ENCODE measurements at places on chromosomes 12 and 14. TPM values are rescaled to one million over a fixed set of nuclear protein-coding genes. Genes with fewer than 3 reads are reported as not detected.

- no peaks in the 10 kb centered on the region for H3K36me3 ChIP-seq
- H3K27ac ChIP-seq = no peak overlapping the region
- H3K4me1 ChIP-seq = no peaks in the 10 kb centered on the region
- no peak overlapping the region for H3K4me3 ChIP-seq
- H3K27me3 ChIP-seq = no peaks in the 10 kb centered on the region
These were observed 16.7 kb upstream of the CRY1 start for GRCh38 chr12:107109726-107110719.

DNA sequence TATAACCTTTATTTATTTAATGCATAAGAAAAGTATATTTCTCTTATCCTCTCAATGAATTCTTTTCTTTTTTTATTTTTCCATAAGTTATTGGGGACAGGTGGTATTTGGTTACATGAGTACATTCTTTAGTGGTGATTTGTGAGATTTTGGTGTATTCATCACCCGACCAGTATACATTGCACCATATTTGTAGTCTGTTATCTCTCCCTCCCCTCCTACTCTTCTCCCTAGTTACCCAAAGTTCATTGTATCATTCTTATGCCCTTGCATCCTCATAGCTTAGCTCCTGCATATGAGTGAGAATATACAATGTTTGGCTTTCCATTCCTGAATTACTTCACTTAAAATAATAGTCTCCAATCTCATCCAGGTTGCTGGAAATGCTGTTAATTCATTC is 1900.0 kb upstream of the SEL1L start:
- no peaks in the 10 kb centered on the region for H3K27me3 ChIP-seq
- H3K27ac ChIP-seq = no peak overlapping the region
- H3K4me1 ChIP-seq = no peaks in the 10 kb centered on the region

- H3K27ac ChIP-seq = no peak overlapping the region
- H3K36me3 ChIP-seq = no peaks in the 10 kb centered on the region
- no peaks in the 10 kb centered on the region for H3K27me3 ChIP-seq
- no peak overlapping the region for H3K4me3 ChIP-seq
- no peak for DNase-seq
These were observed 296.5 kb downstream of the ERC1 start for GRCh38 chr12:1287446-1287975.

DNA sequence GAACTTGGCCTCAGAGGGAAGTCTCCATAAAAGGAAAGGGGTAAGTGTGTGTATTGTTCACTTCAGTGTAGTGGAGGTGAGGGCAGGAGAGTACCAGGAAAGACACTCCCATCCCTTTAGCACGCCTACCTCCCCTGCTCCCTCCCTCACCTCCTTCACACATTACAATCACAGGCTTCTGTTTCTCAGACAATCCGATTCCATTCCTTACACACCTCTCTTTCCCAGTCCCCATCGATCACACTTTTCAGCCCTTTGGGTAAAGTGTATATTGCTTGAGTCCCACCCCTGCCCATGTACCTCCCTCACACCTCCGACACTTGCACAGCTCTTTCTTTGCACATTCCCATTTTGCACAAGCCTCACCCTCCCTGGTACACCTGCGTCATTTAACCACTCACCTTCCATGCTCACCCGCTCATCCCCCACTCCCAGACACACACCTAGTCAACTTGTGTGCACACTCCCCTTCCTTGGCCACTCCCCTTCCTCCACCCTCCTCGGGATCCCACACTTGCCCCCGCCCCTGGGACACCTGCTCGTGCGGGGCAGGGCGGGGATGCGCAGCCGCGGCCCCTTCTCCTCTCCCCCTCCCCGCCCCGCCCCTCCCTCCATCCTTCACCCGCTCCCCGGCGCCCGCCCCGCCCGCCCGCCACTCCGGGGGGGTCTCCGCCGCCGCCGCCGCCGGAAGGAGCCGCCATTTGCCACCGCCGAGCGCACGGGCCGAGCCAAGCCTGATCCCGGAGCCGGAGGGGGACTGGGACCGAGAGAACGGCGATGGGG is at the start of gene MARCHF9:
Gene MARCHF9, plus strand, starts transcription at position 693 of the 783 bp plus-strand sequence. CDS start 426 bp downstream, outside the sequence.
- no peak for DNase-seq
- peak within 1 kb of the TSS; percentile 75 for H3K4me3 ChIP-seq
- peak within 1 kb of the TSS; percentile 53 for H3K27ac ChIP-seq
- peaks cover under 1% of the 10 kb centered on the region for H3K36me3 ChIP-seq
- no peaks in the 10 kb centered on the region for H3K27me3 ChIP-seq

DNA sequence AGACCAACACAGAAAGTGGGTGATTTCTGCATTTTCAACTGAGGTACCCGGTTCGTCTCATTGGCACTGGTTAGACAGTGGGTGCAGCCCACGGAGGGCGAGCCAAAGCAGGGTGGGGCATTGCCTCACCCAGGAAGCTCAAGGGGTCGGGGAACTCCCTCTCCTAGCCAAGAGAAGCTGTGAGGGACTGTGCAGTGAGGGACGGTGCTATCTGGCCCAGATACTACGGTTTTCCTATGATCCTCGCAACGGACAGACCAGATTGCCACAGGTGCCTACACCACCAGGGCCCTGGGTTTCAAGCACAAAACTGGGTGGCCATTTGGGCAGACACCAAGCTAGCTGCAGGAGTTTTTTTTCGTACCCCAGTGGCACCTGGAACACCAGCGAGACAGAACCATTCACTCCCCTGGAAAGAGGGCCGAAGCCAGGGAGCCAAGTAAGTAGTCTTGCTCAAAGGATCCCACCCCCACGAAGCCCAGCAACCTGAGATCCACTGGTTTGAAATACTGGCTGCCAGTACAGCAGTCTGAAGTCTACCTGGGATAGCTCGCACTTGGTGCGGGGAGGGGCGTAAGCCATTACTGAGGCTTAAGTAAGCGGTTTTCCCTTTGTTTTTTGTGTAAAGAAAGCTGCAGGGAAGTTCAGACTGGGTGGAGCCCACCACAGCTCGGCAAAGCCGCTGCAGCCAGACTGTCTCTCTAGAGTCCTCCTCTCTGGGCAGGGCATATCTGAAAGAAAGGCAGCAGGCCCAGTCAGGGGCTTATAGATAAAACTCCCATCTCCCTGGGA is 25.5 kb upstream of the NAA30 start:
- H3K27ac ChIP-seq = no peak overlapping the region
- no peaks in the 10 kb centered on the region for H3K27me3 ChIP-seq
- no peaks in the 10 kb centered on the region for H3K4me1 ChIP-seq
- no peak for DNase-seq
- no peaks in the 10 kb centered on the region for H3K36me3 ChIP-seq

The KRT8 gene
- total RNA-seq = 22.8 TPM

DNA sequence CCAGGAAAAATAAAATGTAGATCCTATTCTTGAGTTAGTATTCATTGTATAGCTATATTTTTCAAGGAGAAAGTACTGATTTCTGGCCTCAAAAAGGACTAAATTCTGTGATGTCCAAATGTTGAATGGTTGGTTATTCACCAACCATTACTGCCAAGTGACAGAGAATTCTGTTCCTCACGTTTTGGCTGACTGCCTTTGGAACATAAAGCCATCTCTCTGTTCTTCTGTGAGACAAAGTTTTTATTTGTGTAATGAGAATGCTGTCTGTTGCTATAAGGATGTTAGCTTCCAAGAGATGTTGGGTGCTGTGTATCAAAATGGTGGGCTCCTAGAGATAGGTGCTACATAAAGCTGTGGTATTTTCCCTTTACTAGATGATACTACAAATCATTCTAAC is 9.3 kb downstream of the ZNF410 start:
- H3K4me3 ChIP-seq = no peak overlapping the region
- peaks cover 3% of the 10 kb centered on the region for H3K27me3 ChIP-seq
- no peak overlapping the region for H3K27ac ChIP-seq
- no peak for DNase-seq
- peaks cover 72% of the 10 kb centered on the region for H3K36me3 ChIP-seq

- no peak overlapping the region for H3K4me3 ChIP-seq
- no peak overlapping the region for H3K27ac ChIP-seq
- H3K4me1 ChIP-seq = no peaks in the 10 kb centered on the region
- no peaks in the 10 kb centered on the region for H3K36me3 ChIP-seq
- no peaks in the 10 kb centered on the region for H3K27me3 ChIP-seq
- no peak for DNase-seq
These were observed 68.9 kb downstream of the BCL11B start for GRCh38 chr14:99203080-99203479.

The CIROP gene
- total RNA-seq = not detected

The MYF6 gene
- total RNA-seq = not detected

- no peak for DNase-seq
- peaks cover 40% of the 10 kb centered on the region for H3K36me3 ChIP-seq
- H3K27me3 ChIP-seq = no peaks in the 10 kb centered on the region
These were observed 597 bp downstream of the MLF2 start for GRCh38 chr12:6752167-6752920.

- no peak for DNase-seq
- H3K4me1 ChIP-seq = peaks cover 84% of the 10 kb centered on the region
- H3K36me3 ChIP-seq = no peaks in the 10 kb centered on the region
These were observed 20.1 kb downstream of the SSH1 start for GRCh38 chr12:108837239-108837638.

Measured in vagina (tissue), 2 donors.